Bronchial epithelial cell (primary cell): ENCODE measurements at places on chromosomes 1 and 21.

DNA sequence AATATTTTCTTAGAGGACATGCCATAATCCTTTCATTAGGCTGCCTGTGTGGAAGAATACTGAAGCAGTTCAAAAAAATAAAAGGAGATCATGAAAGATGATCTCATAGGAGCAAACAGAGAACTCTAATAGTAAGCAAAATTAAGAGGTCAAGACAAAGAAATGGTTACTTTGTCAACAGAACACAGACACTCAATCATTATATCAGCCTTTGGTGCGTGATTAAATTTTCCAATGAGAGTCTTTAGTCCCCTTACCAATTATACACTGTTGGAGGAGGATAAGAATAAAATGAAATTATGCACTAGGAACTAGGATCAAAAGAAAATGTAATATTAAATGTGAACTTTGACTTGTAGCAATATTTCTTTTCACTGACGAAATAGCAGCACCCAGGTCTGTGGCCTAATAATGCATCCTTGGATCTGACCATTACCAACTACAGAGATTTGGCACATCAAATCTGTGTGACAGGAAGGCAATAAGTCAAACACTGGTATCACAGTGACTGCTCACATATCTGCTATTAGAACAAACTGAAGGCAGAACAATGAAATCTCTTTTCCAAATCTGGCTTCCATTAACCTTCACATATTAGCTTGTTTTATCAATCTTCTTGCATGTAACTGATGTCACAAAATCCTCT lies 1812.9 kb downstream of the PLA2G4A start:
- no peak for DNase-seq

DNA sequence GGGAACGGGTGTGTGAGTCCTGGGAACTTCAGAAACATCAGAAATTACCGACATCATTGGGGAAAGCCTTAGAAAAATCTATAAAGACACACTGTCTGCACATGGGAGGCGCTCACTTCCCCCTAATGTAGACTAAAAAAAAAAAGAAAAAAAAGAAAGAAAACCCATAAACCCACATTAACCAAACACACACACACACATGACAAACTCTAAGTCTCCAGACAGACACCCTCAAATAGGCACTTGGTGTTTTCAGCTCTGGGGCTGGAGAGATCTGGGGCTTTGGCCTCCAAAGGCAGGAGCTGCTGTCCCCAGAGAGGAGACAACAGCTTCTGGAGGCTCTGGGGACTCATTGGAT lies 13.2 kb upstream of the SDHB start:
- no peak for DNase-seq

DNA sequence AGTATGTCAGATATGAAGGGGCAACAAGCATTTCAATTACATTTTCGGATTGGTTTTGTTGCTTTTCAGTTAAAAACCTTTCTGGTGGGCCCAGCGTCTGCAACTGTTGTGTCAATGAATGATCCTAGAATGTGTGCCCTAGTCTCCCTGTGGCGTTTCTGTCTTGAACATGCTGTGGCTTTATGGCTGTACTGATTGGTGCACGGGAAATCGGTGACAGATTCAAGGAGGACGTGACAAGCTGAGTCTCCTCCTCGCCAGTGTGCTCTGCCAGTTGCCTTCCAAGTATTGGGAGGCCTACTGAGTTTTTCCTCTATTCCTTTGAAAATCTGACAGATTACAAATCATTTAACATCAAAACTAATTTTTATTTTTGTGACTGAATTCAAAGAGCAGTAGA lies 127.6 kb downstream of the ZP4 start:
- no peak for DNase-seq

GRCh38 chr1:190175320-190175719 lies 302.3 kb downstream of the BRINP3 start:
- no peak for DNase-seq

DNA sequence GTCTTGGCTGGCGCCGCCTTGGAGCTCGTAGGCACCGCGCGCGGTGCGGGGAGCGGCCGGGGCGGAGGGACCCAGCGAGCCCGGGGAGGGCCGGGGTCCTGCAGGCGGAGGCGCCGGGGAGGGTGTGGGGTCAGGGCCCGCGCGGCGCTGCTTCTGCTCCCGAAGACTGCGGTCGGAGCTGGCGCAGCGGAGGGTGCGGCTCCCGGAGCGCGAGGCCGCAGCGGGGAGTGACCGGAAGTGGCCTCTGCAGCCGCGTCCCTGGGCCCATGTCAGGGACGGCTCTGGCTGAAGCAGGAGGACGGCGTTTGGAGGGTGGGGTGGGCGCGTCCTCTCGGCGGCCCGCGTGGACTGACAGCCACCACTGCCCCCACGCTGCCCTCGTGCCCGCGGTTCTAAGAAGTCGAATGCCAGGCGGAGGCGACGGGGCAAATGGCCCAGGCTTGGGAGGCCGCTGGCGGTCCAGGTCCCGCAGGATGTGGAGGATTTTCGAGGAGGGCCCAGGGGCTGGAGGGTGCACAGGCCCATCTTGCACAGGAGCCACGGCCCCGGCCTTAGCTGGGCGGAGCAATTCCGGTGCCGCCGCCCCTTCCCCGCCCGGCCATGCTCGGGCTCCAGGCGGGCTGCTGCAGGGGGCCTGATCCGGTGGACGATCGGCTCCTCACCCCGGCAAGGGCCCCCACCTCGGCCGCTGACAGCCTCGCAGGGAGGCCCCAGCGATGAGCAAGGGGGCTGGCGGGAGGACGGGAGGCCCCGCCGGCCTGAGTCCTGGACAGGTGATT lies 7.7 kb upstream of the ZNF669 start:
- no peak for DNase-seq

DNA sequence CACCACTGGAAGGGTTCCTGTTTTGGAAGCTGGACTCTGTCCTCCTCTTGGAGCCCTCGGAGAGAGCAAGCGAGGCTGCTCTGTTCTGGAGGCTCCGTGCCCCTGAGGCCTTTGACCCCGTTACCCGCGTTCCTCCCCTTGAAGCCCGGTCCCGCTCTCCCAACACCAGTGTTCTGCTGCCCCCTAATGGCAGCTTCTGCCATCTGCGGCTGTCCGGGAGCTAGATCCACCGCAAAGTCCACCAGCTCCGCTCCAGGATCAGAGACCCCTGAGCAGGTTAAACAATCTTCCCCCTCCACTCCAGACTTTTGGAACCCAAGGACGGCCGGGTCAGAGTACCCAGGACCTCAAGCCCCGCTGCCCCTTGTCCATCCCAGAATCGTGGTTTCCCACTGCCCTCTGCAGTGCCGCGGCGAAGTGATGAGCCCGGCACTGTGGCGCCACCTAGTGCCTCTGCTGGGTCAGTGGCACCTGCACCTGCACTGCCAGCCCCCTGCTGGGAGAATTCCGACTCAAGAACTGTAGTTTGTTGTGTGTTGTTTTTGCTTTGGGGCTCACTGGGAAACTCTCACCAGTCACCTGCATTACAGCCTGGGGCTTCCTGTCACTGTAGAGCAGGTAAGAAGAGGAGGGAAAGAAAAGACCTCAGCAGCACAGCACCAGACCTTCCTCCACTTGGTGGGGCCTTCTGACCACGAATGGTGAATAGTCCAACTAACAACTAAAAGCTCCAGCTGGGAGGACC lies 63.5 kb upstream of the NFASC start:
- DNase-seq: peak; percentile 55

DNA sequence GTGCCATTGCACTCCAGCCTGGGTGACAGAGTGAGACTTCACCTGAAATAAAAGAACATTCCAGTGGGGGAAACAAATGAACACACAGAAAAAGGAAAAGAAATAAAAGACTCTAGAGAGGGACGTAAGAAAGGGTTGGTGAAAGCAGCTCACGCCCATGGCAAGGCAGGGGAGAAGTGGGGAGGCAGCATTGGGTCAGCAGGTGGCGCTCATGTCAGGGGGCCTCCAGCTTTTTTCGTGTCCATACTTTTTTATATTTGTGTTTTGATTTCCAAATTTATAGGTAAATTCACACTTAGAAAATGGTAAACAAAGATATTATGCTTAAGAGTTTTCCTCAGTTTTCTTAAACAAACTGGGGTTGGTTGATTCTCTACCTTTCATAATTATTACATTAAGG lies 45.5 kb downstream of the VPS13D start:
- DNase-seq: no peak

GRCh38 chr1:61192663-61193330 lies 110.4 kb downstream of the NFIA start:
- no peak for DNase-seq

- DNase-seq: no peak
Observed at GRCh38 chr1:152111515-152111968, 3.7 kb downstream of the TCHH start.

GRCh38 chr1:115466433-115466832 lies 128.4 kb upstream of the NGF start:
- no peak for DNase-seq

- no peak for DNase-seq
Observed at GRCh38 chr1:225462429-225462713, 34.5 kb upstream of the LBR start.

DNA sequence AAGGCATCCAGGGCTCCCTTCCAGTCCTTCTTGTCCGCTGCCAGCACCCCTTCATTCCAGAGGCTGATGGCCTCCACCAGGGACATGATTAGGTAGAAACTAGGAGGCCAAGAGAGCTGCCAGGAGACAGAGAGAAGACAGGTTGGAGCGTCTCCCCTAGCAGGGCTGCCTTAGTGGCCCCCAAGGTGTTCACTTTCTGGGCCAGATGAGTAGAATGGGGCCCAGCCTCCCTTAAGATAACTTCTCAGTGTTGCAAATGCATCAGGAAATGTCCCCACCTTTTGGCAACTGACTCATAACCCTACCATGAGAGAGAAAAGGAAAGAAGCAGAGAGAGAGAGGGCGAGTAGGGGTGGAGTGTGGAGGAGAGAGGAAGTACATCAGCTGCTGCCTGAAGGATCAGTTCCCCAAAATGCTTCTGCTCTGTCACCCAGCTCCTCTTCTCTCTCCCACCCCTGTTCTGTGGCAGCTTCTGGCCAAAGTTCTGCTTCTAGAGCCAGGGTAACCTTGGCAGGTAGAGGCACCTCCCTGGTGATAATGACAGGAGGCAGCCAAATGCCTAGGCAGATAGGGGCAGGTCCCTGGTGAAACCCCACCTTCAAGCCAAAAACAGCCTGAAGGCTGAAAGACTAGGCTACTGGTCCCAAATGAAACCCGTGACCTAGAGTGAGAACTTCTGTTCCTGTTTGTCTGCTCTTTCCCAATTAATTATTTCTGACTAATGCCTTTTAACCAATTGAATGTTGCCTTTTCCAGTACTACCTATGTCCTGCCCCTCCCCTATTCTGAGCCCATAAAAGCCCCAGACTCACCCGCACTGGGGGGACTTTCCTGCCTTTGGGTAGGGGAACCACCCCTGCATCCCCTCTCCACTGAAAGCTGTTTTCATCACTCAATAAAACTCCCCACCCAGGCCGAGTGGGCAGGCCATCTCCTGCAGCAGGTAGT lies at the start of gene NCF2:
Gene NCF2, minus strand, starts transcription at position 216 of the 948 bp plus-strand sequence. Its CDS starts 130 bp downstream, at position 86.
- peak; percentile 82 for DNase-seq

GRCh38 chr1:47565676-47566075 lies 127.8 kb downstream of the FOXD2 start:
- DNase-seq: no peak

- peak; percentile 78 for DNase-seq
Observed at GRCh38 chr1:24203404-24203803, 16.3 kb upstream of the IFNLR1 start.

GRCh38 chr1:213457733-213458132 lies 406.7 kb downstream of the RPS6KC1 start:
- no peak for DNase-seq

DNA sequence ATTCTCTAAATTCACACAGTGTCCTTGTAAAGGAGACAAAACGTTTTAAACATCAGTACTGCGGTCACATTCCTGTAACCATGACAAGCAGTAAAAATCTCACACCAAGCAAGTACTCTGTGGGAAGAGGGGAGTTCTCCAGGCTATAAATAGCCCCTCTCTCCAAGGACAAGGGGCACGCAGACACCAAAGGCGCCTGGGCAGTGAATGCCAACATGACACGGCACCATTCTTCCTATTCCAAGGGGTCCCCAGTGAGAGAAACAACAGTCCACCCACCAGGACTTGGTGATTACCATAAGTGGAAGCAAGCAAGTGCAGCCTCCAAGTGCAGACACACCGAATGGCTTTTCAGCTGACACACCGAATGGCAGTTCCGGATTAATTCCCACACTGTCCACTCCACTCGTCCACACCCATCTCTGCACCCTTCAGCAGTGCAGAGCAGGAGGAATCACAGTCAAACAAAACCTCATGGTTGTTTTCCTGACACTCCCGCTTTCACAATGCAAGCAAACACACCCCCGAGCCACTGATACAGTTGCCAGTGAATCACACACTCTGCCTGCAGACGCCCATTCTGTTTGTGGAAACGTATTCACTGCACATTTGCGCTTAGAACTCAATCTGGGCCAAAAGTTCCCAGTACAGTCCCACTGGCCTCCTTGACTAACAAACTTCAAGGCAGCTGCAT lies 1.8 kb downstream of the PTTG1IP start:
- peak; percentile 88 for DNase-seq

DNA sequence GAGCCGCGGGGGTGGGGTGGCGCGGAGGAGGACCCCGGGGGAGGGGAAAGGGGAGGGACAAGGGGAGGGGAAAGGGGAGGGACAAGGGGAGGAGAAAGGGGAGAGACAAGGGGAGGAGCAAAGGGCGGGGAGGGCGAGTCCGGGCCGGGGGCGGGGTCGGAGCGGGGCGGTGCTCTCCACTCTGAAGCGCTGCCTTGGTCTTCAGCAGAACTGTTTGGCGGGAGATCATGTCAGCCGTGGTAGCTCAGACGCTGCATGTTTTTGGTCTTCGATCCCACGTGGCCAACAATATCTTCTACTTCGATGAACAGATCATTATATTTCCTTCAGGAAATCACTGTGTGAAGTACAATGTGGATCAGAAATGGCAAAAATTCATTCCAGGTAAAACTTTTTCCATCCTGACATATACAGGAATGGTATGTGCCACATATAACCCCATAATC lies 420 bp downstream of the CFAP57 start:
- DNase-seq: peak; percentile 51

GRCh38 chr1:172185211-172185610 lies 235.3 kb upstream of the C1orf105 start:
- DNase-seq: no peak

DNA sequence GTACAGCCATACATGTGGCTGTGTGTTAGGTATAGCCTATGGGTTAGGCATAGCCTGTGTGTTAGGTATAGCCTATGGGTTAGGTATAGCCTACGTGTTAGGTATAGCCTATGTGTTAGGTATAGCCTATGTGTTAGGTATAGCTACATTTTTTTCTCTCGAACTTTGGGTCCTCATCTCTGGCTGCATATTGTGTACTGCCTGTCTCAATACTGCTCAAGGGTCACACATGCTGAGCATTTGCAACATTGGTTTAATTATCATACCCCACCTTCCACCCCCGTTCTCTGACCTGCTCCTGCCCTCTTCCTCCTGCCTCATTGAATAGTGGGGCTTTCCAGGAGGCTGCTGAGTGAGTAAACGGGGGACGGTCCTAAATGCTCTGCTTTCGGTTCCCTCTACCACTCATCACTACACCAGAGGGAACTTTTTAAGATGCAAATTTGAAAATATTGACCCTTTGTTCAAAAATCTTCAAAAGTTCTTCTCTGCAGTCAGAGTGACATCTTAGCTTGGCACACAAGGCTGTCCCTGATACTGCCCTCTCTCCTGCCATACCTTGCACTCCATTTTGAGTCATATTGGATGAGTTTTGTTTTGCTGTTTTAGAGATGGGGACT lies 17.8 kb downstream of the OR2B11 start:
- no peak for DNase-seq

- peak; percentile 21 for DNase-seq
Observed at GRCh38 chr1:86016076-86016759, 140.4 kb downstream of the COL24A1 start.
